ENCODE measurements at places on chromosomes 3 and 15.

DNA sequence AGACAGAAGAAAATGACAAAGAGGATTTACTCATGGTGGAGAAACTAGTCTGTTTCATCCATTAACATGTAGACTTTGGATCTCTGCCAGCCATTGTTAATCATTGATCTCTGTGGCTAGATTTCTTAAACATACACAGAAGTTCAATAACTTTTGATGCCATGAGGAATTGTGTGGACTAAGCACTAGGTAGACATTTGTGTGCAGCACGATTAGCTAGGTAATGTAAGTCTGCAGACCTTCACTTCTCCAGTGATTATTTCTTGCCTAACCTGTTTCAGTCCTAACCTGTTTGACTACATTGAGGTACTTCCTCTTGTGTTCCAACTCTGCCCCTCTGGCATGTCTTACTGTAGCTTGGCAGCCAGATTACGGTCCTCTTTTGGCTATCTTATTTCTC is 928.5 kb upstream of the ROBO1 start:
- DNase-seq = no peak

GRCh38 chr3:27644941-27645340 is 77.2 kb downstream of the EOMES start:
- no peak for DNase-seq

- DNase-seq = no peak
Observed at GRCh38 chr15:69748576-69749185, 296.1 kb downstream of the RPLP1 start.

- no peak for DNase-seq
Observed at GRCh38 chr3:24197809-24198208, 252.7 kb downstream of the NR1D2 start.

- peak; percentile 18 for DNase-seq
Observed at GRCh38 chr3:58630076-58630709, 36.4 kb downstream of the FAM3D start.

- no peak for DNase-seq
Observed at GRCh38 chr15:25724899-25725298, 138.2 kb downstream of the ATP10A start.

- DNase-seq = no peak
Observed at GRCh38 chr3:188158731-188159310, 4.9 kb downstream of the LPP start.

DNA sequence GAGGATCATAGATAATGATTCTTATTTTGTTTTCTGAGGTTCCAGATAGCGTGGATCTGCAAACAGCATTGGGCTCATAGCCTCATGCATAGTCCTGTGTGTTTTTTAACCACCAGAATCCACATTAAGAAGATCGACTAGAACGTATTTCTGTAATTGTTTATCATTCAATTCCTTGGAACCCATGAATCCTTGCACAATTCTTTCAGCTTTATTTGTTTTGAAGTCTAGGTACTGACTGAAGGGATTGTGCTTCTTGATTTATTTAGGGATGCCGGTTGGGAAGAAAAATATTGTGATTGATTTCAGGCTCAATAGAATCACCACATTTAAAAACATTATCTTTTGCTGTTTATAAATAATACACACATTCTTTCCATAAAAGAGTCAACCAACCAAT is 314.6 kb upstream of the ZNF717 start:
- DNase-seq = no peak

DNA sequence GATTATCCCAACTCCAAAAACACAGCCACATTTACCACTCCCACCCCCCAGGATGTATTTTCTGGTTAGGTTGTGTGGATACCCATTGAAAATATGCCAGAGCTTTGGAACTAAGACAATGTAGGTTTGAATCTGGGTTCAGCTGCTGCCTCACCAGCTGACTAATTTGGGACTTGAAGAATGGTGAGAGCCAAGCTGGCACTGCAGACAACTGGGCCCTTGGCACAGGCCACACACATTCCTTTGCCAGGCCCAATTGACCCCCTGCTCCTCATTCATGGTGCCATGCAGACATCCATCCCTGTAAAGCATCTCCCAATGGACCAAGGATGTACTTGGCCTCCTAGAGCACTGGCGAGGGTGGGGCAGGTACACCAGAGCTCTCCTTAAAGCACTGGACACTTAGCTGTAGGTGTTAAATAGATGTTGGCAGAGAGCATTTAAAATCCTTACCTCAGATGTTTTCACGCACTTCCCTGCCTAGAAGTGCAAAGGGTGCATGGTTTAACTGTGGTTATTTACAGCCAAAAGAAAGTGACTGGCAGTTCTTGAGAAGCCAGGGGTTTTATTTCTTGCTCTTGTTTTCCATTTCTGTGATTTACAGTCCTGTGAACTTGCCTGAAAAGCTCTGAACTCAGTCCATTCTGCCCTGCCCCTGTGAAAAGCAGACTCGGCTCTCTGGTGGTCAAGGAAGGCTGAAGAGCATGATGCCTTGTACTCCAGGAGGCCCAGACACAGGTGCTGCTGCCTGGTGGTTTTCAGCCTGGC is 138.5 kb downstream of the CLSTN2 start:
- no peak for DNase-seq

DNA sequence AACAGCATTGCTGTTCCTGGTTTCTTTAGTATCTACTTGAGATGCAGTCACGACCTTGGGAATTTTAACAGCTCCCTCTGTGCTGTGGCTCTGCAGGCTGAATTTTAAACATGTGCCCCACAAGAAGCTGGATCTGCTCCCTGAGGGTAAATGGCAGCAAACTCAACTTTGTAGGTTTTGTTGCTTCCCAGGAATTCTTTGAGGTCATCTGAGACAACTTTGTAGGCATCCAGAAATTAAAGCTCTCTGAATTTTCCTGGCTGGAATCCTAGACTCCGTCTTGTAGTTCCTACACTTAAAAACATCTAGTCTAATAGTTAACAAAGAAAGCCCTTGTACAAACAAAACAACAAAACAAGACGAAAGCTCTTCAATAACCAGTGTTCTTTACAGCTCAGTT is 366.3 kb downstream of the FEZF2 start:
- no peak for DNase-seq

DNA sequence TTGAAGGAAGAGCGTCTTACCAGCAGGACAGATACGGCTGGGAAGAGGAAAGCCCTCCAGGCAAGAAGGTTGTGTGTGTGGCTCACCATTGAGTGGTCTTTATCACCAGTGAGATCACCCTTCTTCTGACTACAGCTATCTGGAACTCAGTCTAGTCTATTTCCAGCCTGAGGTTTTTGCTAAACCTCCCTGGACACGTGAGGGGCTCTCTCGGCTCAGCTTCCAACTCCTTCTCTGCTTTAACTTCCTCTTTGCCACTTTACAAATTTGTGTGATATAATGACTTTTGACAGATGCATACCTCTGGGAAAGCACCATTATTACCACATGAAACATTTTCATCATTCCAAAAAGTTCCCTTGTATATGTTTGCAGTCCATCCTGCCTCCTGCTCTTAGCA is 15.3 kb upstream of the ROPN1 start:
- DNase-seq = no peak

DNA sequence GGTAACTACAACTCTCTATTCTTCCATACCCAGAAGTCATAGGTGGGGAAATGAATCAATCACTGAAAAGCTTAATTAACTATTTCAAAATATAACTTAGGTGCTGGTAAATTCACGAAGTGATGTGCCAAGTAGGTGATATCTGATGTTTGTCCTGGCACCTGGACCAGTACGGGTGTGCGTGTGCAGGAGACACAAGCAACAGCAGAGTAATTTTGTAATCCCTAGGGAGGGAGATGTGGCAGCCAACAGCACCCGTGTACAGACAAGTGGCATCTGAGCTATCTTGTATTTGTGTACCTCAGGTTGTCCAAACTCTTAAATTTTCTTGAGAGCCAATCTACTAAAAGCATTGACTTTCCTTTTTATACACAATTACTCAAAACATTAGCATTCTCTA is 22.8 kb downstream of the USF3 start:
- DNase-seq = no peak

DNA sequence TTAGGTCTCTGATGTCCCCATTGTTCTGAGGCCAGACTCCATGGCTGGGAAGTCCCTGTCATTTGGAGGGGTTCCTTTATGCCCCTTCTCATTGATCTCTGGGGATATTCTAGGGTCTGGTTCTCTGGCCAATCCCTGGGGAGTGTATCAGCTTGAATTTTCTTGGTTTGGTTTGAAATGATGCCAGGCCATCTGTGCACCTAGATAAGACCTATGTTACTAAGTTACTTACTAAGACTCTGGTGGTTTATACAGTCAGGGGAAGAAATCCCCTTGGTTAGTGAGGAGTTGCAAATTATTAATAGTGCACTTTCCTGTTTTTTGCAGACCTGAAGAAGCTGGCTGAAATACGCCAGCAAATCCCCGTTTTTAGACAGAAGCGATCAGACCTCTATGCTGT is 20.3 kb downstream of the NIT2 start:
- DNase-seq = no peak

GRCh38 chr3:27125821-27126501 is 243.2 kb downstream of the NEK10 start:
- no peak for DNase-seq

DNA sequence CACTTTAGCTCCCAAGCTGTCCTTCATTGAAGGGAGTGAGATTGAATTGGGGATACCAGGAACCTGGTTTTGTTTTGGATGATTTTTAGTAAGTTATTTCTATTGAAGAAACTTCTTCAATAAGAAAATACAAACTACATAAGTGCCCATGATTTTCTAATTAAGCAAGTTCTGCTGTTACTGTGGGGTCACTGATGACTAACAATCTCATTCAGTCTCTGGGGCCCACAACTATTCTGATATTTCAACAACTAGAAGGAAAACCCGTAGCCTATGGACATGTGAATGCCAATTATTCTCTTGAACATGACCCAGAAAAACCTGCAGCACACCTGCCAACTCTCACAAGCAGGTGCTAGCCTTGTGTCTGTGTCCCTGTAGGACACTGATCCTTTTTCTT is 184.6 kb downstream of the DCLK3 start:
- no peak for DNase-seq

GRCh38 chr3:98536456-98537017 is 4.8 kb downstream of the GPR15 start:
- DNase-seq = no peak

GRCh38 chr15:42012241-42012640 is 8.6 kb downstream of the PLA2G4E start:
- no peak for DNase-seq

GRCh38 chr15:69359722-69360121 is 54.4 kb upstream of the KIF23 start:
- no peak for DNase-seq

GRCh38 chr3:175207361-175207760 is 348.2 kb downstream of the NAALADL2 start:
- no peak for DNase-seq

GRCh38 chr15:63630036-63630751 is 33.0 kb downstream of the FBXL22 start:
- no peak for DNase-seq

- DNase-seq = no peak
Observed at GRCh38 chr15:92706201-92706600, 50.6 kb upstream of the FAM174B start.

- no peak for DNase-seq
Observed at GRCh38 chr15:35362195-35362829, 183.7 kb downstream of the DPH6 start.

- DNase-seq = no peak
Observed at GRCh38 chr3:127835993-127836882, 13.9 kb upstream of the MGLL start.

GRCh38 chr3:157119369-157119951 is 40.5 kb downstream of the CCNL1 start:
- no peak for DNase-seq

DNA sequence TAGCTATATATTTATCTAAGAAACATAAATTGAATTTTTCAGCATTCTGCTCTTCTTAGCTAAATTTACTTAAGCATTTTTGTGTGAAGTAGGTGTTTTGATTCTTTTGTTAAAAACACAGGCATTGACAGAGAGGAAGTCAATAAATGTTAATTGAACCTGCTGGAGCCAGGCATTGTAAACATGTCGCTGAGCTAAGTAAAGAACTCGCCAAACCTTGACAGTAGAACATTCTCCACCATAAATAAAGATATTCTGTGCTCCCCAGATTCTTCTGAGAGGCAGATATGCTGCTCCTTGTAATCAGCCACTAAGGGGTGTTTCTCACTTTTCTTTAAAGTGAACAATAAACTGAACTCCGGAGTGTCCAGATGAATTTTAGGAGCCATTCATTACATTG is 38.4 kb downstream of the SYNM start:
- DNase-seq = no peak

- no peak for DNase-seq
Observed at GRCh38 chr3:72295962-72296450, 511.1 kb upstream of the PROK2 start.

DNA sequence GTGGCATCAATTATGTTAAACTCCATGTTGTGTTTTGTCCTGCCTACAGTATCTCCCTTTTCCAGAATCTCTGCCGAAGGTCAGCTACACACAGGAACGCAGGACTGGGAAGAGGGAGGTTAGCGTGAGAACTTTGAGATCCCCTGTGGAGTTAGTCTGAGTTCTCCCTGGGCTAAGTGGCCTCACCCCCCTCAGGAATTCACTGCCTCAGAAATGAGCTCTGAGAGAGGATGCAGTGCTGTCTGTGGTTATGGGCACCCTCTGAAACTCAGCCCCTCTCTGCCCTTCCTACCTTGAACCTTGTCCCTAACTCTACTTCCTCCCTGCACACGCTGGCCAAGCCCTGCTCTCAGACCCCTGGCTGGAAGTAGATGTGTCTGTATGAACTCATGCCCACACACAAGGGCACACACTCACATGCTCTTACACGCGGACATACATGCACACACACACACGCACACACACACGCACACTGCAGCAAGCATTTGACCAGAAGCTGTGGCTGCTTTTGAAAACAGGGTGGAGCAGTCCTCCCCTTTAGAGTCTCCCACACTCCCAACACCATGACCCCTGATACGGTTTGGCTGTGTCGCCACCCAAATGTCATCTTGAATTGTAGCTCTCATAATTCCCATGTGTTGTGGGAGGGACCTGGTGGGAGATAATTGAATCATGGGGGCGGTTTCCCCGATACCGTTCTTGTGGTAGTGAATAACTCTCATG is 5.3 kb upstream of the VIPR1 start:
- no peak for DNase-seq

DNA sequence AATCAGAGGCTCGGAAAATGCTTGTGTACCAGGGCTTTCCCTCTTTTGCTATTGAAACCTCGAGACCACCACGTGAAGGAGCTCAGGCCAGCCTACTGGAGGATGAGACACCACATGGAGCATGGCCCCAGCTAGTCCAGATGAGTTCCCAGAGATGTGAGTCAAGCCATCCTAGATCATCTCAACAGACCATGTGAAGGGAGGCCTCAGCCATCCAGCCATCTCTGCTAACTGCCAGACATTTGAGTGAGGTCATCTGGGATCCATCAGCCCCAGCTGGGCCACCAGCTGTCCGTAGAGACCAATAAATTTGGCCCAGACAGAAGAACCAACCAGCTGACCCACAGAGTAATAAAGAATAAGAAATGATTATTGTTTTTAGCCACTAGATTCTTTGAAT is 62.8 kb upstream of the PROK2 start:
- DNase-seq = no peak

DNA sequence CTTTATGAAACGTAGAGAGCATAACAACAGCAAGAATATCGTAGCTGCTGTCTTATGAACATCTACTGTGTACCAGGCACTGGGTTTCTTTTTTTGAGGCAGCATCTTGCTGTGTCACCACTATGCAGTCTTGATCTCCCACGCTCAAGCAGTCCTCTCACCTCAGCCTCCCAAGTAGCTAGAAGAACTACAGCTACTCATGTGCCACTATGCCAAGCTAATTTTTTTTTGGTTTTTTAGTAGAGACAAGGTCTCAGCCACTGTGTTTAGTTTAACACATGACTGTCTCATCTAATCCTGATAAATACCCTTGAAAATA is 129.9 kb downstream of the VGLL4 start:
- no peak for DNase-seq

All from stimulated activated CD8-positive, alpha-beta memory T cell treated with anti-CD3 and anti-CD28 coated beads, Interleukin-4, amount 100 ng/mL, for 4 hours (primary cell).